ENCODE measurements at places on chromosomes 6 and 20.

- DNase-seq: no peak
These were observed 67.5 kb downstream of the JARID2 start for GRCh38 chr6:15313367-15313766.

DNA sequence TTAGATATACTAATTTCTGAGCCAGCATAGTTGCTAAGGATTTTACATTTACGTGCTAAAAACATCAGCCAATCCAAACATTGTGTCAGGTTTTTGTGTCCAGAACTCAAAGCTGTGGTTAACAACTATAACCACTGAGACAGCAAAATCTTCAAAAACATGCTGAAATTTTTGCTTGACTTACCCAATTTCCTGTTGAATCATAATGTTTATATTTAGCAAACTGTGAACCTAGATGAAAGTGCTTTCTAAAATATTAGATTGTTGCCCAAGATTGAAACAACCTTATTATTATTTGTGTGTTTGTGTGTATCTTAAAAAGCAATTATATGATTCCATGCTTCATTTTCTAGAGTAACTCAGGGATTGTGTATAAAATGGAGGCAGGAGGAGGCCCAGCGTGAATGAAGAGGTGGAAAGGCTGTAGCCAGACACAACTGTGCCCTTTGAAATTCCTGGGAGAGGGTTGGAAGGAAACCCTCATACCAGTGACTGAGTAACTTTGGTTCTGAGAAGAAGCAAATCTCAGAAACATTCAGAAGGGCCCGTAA lies 48.0 kb downstream of the ARMC2 start:
- DNase-seq: no peak

DNA sequence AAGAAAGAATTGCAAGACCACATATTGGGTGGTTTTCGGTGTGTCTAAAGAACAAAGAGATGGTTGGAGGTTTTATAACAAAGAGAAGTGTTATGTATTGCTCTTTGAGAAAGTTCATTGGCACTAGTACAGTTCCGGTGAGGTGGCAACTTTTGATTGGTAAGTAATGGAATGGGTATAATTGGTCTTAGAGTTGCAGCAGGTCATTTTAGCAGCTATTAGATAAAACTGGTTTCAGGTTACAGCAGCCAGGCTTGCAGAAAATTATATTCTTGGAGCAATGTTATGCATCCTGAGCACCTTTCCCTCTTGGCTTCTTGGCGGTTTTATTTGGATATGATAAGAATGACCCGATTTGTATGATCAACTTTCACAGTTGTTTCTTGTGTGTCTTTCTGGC lies 12.3 kb upstream of the SSTR4 start:
- no peak for DNase-seq

GRCh38 chr6:4936681-4937041 lies 67.2 kb downstream of the RPP40 start:
- no peak for DNase-seq

- no peak for DNase-seq
These were observed 41.3 kb upstream of the PLAGL1 start for GRCh38 chr6:144049386-144049785.

- DNase-seq: no peak
These were observed 278.0 kb upstream of the CDH4 start for GRCh38 chr20:60974022-60974421.

DNA sequence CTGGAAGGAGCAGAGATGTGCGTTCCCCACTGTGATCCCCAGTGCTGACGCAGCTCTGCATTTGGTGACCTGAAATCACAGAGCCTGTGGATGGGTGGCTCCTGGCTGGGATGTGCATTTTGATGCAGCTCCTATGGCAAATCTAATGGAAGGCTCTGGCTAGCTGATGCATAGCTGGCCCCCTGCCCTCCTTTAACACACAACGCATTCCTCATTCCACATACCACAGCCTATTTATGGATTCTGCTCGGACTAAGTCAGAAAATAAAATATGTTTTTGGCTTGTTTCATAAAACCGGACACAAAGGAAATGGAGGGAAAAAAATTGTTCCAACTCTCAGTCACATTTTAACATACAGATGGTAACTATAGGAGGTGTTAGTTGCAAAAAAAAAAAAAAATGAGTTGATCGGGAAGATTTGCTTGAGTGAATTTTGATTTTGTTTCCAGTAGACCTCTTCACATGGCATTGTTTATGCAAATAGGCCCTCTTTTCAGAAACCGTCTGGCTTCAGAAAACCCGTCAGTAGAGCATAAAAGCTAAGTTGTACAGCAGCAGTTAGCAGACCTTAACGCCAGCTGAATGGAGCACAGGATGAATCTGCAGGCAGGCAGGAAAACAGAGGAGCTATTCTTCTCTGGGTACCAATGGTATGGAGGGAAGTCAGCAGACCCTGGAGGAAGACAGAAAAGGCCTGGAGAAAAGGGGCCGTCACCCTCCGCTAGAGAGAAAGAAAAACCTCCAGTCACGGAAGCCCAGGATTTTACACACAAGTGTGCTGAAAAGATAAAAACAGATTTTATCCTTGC lies 215.4 kb downstream of the HDGFL1 start:
- no peak for DNase-seq
